ENCODE measurements at places on chromosomes 6 and 20.

- DNase-seq = no peak
Measured at GRCh38 chr6:123380257-123380656, 256.5 kb downstream of the TRDN start.

- DNase-seq = peak; percentile 15
Measured at GRCh38 chr6:155188707-155189496, 74.9 kb upstream of the CLDN20 start.

DNA sequence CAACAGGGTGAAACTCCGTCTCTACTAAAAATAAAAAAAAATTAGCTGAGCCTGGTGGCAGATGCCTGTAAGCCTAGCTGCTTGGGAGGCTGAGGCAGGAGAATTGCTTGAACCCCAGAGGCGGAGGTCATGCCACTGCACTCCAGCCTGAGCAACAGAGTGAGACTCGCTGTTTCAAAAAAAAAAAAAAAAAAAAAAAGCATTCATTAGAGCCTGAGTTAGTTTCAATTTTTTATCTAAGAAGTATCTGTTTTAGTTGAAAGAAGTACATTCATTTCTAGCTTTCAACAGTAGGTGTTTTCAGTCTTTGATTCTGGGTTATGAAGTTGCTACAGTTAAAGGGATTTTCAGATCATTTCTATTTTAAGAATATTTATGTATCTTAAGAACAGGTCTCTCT is 42.2 kb downstream of the ZNF292 start:
- no peak for DNase-seq

DNA sequence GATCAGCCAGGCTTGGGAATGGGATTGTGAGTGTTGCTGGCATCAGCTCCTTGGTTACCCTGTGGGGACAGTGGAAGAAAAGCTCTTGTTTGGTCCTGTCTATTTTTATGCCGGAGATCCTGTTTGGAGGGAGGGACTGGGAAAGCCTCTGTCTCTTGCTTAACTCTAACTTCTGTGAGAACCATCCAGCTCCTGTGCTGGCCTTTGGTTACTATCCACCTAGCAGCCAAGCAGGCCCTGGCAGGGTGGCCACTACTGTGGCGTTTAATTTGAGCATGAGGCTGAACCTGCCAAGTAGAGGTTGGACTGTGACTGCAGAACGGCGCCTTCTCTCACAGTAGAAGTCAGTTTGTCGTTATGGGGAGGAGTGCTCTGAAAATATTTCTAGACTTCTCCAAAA is 193.3 kb downstream of the UTRN start:
- DNase-seq = no peak

DNA sequence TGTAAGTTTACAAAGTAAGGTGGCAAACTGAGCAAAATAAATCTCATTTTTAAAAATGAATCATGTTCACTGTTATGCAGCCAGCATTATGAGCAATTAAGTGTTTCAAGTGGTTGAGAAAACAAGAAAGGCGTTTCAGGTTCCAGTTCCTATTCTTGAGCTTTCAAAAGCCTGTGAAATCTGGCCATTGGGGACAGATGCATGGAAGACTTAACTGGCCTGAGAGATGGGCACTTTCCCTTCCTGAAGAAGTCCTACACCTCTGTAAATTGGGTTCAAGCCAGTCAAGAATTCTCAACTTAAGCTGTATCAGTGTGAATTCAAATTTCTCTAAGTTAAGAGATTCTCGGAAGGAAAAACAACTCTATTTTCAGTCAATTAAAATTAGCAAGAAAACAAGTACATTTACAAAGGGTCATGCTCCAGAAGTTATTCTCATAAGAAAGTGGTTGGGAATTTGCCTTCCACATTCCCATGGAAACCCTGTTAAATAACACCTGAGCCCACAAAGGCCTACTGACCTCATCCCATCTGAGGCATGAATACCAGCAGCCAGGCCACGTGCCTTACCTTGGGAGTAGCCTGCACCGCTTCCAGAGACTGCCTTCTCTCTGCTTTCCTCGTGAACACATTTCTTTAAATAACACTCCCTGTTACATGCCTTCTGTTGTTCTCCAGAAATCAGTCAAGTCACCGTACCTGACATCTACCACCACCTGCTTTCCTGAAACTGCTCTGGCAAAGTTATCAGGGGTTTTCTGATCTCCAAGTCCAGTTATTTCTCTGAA is 19.4 kb downstream of the MAP3K5 start:
- no peak for DNase-seq

DNA sequence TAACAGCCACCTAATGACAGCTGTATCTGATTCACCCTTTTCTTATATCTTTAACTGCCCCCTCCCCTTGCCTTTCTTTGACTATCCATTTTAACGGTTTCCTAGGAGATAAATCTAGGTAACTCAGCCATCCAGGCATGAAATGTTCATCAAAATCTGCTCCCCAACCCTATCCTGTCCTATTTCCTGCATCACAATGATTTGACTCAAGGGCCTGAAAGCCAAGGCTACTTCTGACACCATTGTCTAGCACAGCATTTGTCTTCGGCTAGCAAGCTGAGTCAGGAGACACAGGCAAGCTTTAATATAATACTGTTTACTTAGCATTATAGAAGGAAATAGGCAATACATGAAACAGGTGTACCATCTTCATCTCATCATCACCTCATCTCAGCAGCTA is 31.6 kb upstream of the MANEA start:
- DNase-seq = no peak

DNA sequence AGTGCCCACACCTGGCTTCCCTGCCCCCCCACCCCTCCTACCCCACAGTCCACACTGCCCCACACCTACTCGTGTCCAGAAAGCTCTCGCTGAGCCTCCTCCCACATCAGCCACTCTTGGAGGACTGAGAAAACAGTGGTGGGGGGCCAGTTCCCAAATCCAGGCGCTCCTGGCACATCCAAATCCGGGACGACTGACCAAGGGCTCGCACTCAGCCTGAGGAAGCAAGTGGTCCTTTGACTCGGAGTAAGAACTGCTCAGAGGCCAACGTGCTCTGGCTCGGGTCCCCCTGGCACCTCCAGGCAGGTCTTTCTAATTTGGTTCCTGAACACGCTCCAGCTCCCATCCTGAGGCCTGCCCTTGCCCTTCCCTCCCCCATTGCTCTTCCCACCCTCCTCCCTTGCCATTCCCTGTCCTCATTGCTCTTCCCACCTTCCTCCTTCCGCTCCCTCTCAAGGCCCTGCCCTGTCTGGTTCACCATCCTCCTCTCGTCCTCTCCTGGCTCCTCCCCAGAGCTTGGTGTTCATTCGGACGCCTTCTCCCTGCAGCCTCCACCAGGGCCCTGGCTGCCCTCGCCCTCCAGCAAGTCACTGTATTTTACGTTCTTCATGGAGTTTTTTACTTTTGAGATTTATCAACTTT is 83.6 kb downstream of the THBS2 start:
- no peak for DNase-seq

GRCh38 chr6:34597605-34598353 is 41.6 kb upstream of the SPDEF start:
- DNase-seq = no peak

- DNase-seq = no peak
Measured at GRCh38 chr20:32053648-32054047, 1.6 kb downstream of the HCK start.

GRCh38 chr6:168999392-168999791 is 254.3 kb downstream of the THBS2 start:
- DNase-seq = no peak

- DNase-seq = no peak
Measured at GRCh38 chr6:46113370-46113769, 16.4 kb upstream of the ENPP4 start.

GRCh38 chr20:9490161-9490560 is 24.2 kb upstream of the LAMP5 start:
- no peak for DNase-seq

DNA sequence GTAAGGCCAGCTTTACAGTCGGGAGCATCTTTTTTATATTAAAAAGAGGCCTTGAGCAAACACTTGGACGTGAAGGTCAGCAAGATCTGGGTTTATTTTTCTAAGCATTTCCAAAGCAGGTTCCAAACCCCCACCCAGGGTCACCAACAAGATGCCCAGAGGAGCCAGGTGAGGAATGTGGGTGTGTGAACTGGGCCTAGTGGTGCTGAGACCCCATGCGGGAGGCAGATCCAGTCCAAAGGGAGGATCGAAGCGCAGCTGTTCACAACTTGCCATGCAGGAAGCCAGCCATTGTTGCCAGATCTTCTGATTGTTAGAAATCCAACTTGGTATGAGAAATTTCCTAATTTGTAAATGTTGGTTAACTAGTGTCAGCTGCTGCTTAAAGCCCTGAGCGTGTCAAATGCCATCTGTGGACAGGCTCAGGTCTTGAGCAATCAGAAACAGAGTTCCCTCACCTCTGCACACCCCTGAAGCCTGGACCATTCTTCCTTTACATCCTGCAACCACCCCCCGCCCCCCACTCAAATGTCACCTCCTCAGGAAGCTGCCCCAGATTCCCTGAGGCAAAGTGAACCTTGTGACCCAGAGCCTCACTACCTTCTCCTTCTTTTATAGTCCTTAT is 46.5 kb downstream of the NFATC2 start:
- no peak for DNase-seq

DNA sequence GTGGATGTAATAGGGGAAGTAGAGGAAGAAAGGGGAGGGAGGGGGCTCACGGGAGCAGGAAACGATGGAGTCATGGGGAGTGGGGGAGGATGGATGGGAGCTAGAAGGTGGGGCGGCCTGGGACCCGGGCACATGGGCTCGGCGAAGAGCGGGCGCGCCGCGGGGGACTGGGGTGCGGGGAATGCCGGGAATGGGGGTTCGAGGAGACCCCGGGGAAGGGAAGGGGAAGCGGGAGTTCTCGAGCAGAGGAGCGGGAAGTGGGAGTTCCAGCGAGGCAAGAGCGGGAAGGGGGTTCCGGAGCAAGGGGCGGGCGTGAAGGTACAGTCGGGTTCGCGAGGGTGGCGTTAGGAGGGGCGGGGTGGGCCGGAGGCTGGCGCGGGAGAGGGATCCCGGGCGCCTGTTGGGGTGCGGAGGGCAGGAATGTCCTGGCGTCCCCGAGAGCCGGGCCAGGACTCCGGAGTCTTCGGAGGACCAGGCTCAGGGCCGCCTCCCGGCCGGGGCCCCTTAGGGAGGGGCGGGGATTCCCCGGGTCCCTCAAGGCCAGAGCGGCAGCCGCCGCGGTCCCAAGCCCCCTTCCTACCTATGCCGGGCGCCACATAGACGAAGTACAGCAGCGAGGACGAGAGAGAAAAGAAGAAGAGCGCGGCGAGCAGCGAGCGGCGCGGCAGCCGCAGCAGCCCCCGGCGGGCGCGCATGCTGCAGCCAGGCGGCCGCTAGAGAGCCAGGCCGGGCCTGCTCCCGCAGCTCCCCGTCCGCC is 504 bp downstream of the B4GALT5 start:
- DNase-seq = peak; percentile 49

DNA sequence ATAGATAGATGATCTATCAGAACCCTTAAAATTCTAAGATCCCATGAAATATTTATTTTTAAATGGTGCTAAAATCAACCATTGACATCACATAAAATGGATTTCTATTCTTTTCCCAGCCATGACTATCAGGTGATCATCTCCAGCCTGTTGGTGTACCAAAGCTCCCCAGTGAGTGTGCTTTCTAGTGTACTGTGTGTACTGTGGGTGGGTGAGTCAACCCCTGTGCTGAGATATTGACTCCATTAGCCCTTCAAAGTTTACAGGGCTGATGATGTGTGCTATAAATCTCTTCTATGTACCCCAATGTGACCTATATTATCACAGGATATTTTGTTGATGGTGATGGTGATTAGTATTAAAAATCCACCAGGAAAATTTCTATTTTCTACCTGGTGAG is 344.6 kb downstream of the MMUT start:
- no peak for DNase-seq

DNA sequence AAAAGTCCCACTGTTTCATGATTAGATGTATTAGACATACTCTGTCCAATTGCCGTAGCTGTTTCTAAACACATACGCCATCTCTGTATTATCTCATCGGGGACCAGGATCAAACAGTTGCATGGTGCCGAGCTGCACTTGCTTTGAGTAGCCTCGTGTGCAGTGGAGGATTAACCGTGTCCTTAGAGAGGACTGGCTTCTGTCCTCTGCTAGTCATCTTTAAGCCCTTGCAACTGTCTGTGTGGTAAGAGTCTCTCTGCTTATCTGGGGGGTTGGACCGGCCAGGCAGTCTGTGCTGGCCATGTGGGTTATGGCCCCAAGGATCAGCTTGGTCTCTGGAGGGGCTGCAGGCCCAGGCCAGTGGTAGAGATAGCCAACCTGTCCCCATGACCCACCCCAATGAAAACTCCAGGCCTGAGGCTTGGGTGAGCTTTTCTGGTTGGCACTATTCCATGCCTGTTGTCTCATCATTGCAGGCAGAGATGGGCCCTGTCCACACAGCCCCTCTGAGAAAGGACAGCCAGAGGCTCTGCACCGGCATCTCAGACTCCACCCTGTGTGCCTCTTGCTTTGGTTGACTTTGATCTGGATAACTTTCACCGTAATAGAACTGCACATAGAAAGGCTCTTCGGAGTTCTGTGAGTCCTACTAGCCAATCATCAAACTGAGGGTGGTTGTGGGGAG is 137.3 kb upstream of the SNX9 start:
- no peak for DNase-seq

- DNase-seq = no peak
Measured at GRCh38 chr6:159819098-159819497, 19.0 kb downstream of the PNLDC1 start.

- no peak for DNase-seq
Measured at GRCh38 chr6:125246566-125246965, 55.2 kb downstream of the HDDC2 start.

DNA sequence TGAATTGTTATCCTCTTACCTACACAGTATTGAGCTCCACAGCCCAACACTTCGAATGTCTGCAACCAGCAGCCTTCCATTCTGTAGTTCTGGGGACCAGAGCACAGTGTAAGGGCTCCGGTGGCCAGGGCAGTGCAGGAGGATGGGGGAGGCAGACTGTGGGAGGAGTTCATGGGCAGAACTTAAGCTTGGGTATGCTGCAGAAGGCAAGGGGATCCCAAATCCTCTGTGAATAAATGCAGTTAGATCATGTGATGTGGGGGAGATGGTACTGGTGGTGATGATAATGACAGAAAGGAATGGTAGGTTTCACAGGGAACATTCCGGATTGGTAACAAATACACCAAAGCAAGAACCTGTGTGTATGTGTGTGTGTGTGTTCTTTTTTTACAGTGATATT is 26.5 kb upstream of the CNKSR3 start:
- no peak for DNase-seq

DNA sequence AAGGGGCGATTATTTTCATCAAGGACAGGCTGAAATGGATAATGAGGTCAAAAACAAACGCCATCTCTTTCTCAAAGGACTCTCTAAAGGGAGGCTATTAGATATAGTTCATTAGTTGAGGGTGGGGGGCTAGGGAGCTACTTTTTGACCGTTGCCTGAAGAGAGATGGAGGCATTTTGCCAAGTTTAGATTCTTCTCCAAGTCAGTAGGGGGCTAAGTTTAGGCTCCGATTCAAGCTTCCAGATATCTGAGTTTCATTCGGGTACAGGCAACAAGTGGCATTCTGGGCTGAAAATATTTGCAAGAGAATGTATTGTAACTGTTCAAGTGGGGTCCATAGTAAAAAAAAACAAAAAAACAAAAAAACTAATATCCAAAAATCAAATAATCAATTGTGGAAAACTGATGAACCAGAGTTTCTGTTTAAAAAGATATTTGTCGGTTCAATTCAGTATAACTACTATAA is 43.4 kb upstream of the PIM1 start:
- no peak for DNase-seq

GRCh38 chr20:50649590-50649989 is 41.8 kb downstream of the RIPOR3 start:
- DNase-seq = no peak

GRCh38 chr20:11271920-11272594 is 598.3 kb upstream of the JAG1 start:
- DNase-seq = no peak

GRCh38 chr20:43957392-43957791 is 42.7 kb downstream of the TOX2 start:
- DNase-seq = no peak

Measured in CD8-positive, alpha-beta T cell (primary cell).